G401 (cell line): ENCODE measurements at places on chromosomes 2 and 18. TPM values are rescaled to one million over a fixed set of nuclear protein-coding genes. Genes with fewer than 3 reads are reported as not detected.

The CD8B2 gene
- not detected in 2 replicates for total RNA-seq

The TEKT4 gene
- total RNA-seq: not detected in 2 replicates

The MAL gene
- total RNA-seq: not detected in 2 replicates

The HOXD8 gene
- total RNA-seq: 4.1 and 4.2 TPM in 2 replicates

The NETO1 gene
- total RNA-seq: not detected in 2 replicates

The CXCR4 gene
- not detected in 2 replicates for total RNA-seq

DNA sequence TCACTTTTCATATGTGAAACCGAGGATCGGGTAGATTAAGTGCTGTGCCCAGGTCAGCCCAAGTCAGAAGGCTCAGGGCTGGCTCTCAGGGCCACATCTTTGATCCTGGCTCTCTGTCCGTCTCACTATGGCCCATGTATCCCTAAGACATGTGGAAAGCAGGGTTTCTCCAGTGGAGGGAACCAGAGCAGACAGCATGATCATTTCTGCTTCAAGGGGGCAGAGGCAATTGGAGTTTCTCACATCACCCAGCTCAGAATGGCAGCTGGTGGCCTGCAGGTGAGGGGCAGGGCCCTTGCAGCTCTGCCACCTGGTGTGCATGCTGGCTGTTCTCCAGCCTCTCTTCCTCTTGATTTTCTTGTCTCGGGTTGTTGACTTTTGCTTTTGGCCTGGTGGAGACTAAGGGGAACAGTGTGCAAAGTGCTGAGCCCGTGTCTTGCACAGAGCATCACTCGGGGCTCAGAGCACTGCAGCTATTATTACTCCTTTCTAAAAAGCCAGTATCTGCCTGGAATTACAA lies 27.0 kb downstream of the LDLRAD4 start:
- DNase-seq: no peak

DNA sequence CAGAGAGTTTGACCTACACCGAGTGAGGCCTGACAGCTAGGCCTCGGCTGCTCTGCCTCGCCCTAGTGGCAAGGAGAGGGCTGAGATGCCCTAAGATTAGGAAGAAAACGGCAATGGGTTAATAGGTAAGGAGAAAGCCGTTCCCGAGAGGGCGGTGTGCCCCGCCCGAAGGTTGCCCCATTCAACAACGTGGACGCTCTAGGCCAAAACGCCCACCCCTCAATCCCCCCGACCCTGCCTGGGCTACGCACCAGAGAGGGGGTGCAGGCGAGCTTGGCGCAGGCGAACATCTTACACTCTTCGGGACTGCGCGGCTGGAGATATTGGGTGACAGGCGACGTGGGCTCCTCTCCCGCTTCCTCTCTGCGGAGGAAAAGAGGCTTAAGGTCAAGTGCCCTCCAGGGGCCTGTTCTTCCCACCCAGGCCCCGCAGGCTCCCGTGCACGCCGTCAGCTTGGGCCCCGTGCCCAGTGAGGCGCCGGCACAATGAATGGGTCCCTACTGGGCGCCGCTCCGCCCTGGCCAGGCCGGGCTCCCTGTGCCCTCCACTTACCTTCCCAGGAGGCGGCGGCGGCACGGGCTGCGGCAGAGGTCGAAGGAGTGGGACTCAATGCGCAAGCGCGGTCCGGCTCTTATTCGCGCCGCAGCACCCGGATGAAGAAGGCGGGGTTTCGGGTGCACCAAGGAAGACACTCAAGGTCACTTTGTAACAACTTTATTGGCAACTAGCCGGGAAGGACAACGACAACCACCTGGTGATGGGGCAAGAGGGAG lies at the start of gene ATP5MC3:
Gene ATP5MC3 (minus strand): TSS at position 607 of the 773 bp plus-strand sequence. CDS start 317 bp downstream, at position 290.
- peak; percentile 93 for DNase-seq

DNA sequence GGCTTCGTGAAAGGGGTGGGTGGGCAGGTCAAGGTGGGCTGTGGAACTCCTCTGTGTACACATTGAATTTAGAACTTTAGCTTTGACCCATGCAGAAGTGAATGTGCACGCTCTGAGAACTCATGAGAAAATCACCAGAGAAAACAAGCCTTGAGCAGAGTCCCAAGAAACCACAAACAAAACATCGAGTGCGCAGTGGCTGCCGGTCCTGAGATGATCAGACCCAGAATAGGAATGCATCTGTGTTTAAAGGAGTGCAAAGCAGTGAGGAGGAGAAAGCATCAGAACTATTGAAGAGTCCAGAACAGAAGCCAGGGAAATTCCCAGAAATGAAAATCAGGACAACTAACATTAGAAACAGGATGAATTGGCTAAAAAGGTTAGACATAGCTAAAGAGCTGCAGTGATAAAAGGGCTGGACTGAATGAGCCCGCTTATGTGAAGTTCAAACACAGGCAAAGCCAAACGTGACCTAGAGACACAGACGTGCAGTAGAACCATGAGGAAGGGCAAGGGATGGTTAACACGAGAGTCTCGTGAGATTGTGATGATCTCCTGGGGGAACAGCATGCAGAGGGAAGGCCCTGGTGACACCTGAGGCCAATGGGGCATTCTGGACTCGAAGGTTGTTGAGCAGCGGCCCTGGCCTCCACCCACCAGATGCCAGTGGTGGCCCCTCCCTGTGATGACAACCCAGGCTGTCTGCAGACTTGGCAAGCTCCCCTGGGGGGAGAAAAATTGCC lies 16.4 kb upstream of the TXNL4A start:
- DNase-seq: no peak

DNA sequence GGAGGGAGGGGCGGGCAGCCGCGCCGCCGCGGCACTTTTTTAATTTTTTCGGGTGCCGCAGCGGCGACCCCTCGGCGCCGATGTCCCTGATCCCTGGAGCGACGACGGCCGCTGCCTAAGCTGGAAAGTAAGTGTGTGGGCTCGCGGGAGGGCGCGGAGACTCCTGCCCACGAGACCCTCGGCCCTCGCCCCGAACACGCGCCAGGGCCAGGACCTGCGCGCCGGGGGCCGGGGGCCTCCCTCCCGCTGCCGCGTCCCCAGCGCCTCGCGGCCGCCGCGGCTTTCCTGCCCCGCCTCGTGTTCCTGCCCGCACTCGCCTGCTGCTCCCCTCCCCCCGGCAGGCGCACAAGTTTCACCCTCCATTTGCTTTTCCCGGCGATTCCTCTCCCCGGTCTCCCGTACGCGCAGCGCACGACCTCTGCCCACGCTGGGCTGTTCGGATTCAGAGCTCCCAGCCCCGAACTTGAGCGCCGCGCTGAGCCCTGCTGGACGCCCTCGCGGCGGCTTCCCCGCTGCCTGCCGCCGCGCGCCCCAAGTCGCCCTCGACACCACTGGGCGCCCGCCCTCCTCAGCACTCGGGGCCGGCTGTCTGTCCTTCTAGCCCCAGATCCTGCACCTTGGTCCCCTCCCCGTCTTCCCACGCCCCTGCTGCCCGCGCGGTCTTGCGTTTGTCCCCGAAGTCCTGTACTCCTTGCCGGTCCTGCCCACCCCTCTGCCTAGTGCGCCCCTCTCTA lies 507 bp downstream of the PKP4 start:
- peak; percentile 57 for DNase-seq

- peak; percentile 96 for DNase-seq
Observed at GRCh38 chr2:437756-438393, 150.0 kb upstream of the ALKAL2 start.

DNA sequence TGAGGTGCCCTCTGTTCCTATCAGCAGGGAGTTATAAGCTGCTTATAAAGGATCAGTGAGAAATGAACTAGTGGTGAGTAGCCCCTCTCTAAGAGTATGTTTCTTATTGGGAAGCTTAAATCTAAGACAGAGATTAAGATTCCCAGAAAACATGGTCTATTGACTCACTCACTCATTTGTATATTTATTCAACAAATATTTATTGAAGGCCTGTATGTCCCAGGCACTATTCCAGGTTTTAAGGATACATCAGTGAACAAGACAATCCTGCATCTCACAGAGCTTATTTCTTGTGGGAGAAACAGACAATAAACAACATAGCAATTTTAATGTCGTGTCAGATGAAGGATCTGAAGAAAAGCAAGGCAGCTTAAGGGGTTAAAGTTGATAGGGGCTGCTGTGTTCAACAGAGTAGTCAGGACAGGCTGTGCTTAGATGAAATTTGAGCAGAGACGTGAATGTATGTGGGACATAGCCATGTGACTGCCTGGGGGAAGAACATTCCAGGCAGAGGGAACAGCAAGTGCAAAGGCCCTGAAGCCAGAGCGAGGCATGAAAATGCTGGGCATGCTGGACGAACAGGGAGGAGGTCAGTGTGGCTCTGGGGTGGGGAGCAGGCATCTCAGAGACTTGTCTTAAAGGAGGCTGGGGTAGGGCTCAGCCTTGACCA lies 14.8 kb upstream of the PSD4 start:
- no peak for DNase-seq

DNA sequence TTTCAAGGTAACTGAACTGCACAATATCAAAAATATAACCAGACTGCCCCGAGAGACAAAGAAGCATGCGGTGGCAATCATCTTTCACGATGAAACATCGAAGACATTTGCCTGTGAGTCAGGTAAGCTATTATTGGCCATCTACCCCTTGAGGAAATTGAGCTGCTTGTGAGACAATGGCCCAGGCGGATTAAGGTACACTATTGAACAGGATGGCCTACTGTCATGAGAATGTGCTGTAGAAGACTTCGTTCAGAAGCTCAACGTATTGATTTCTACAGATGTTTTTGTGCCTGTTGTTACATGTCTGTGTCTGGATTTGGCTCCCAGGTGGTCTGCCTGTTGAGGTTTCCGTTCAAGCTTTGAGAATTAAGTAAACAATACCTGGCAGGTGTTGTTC lies 198.7 kb downstream of the DOK6 start:
- DNase-seq: no peak

DNA sequence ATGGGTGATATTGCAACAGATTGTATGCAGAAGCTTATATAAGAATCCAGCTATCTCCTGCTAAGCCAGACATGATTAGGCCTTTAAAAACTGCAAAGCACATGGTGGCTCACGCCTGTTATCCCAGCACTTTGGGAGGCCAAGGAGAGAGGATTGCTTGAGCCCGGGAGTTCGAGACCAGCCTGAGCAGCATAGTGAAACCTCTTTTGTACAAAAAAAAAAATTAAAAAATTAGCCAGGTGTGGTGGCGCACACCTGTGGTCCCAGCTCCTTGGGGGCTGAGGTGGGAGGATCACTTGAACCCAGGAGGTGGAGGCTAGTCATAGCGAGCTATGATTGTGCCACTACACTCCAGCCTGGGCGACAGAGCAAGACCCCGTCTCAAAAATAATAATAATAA lies 204.6 kb downstream of the TNS1 start:
- no peak for DNase-seq

GRCh38 chr2:160433466-160434140 lies 60.0 kb downstream of the RBMS1 start:
- no peak for DNase-seq

- DNase-seq: no peak
Observed at GRCh38 chr2:231556981-231557380, 26.7 kb upstream of the NMUR1 start.

- no peak for DNase-seq
Observed at GRCh38 chr2:107235491-107236254, 349.7 kb upstream of the ST6GAL2 start.

- DNase-seq: no peak
Observed at GRCh38 chr2:155842103-155842502, 490.4 kb downstream of the NR4A2 start.

DNA sequence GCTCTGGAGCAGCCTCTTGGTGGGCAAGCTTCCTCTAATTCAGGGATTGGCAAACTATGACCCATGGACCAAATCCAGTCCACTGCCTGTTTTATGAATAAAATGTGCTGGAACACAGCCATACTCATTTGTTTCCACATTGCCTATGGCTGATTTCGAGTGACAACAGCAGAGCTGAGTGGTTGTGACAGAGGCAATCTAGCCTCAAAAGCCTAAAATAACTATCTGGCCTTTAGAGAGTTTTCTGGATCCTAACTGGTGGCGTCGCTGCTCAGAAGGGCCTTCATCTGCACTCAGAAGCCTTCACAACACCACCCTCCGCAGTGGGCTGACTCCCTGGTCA lies 147.1 kb downstream of the CCBE1 start:
- peak; percentile 24 for DNase-seq

DNA sequence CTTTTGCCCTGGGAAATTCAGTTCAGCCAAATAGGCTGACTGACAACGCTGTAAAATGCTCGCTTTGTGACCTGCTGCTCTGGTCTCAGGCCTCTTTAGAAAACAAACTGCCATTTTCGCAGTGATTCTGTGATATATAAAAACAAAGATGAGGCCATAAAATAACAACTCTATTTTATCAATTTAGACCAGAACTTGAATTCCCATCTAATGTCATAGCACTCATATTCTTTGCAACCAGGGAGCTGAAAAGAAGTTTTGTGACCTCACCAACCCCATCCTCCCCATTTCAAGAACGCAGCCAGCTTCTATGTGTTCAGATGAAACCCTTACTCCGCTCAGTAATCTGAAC lies 40.3 kb downstream of the TCF4 start:
- no peak for DNase-seq

GRCh38 chr2:181036445-181036844 lies 56.0 kb downstream of the UBE2E3 start:
- no peak for DNase-seq

GRCh38 chr18:79400091-79400590 lies 4.4 kb downstream of the NFATC1 start:
- DNase-seq: no peak

DNA sequence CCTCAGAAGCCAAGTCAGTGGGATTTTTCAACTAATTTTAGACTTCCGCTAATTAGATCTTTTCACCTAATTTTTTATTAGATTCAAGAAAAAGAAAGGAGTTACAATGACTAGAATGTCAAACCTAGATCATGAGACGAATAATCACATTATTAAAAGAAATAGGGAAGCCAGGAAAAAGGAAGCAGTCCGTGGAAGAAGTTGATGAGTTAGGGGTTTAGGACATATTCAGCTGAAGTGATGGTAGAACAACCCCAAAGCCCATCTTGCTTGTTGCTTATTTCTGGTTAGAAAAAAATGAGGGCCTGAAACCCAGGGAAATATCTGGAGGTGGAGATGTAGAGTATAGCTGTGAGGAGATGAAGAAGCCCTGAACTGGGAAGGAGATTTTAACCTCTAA lies 8.0 kb downstream of the KLF7 start:
- no peak for DNase-seq

DNA sequence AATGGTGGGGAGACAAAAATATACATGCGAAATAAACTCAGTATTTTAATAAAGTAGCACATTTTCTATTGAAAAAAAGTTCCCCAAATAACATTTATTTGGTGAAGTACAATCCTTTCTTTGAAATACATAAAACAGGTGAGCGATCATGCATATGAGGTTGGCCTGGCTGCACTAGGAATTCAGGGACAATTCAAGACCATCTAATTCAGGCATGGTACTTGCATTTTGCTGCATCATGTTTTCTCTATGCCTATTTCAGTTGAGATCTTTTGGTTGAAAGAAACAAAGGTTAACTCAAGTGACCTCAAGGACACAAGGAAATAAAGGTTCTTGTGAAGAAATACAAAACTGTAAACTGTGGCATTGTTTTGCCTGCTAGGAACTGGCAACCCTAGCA lies 19.8 kb upstream of the TAF4B start:
- DNase-seq: no peak

DNA sequence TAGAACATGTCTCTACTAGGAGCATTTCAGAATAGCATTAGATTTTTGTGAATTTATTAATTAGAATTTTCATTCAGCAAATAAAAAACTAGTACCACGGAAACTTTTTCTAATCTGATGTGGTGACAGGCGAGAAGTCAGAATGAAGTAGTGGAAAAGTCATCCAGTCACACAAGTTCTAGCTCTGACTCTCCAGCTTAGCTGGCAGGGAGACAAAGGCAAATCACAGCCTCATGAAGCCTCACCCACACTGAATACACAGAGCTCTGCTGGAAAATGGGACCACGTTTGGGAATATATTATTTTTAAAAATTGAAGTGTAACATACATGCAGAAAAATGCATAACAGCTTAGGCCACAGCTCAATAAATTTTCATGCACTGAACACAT lies 86.1 kb downstream of the L3MBTL4 start:
- DNase-seq: no peak

GRCh38 chr2:43251171-43251731 lies 24.8 kb upstream of the ZFP36L2 start:
- no peak for DNase-seq
